ENCODE measurements at places on chromosomes 11 and 22.

- DNase-seq, result no peak
- H3K27me3 ChIP-seq, result no peaks in the 10 kb centered on the region
- no peak overlapping the region for H3K4me3 ChIP-seq
- no peaks in the 10 kb centered on the region for H3K4me1 ChIP-seq
Measured at GRCh38 chr11:92211576-92212167, 12.9 kb upstream of the FAT3 start.

DNA sequence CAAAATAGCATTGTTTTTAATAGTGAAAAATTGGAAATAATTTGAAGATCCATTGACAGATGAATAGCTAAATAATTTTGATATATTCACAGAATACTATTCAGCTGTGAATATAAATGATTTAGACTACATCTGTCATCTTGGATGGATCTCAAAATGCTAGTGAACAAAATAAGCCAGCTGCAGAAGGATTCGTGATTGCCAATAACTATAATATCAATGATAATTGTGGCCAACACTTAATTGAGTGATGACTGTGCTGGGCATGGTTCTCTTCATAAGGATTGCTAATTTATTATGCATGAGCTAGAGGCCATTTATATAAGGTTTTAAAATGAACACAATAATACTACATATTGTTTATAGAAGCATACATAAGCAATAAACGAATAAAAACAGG is 60.4 kb downstream of the CTTN start:
- DNase-seq, result no peak
- H3K4me3 ChIP-seq, result no peak overlapping the region
- no peak overlapping the region for H3K27ac ChIP-seq
- H3K27me3 ChIP-seq, result peaks cover 20% of the 10 kb centered on the region
- no peaks in the 10 kb centered on the region for H3K4me1 ChIP-seq
- no peaks in the 10 kb centered on the region for H3K36me3 ChIP-seq

- H3K4me1 ChIP-seq, result peaks cover 3% of the 10 kb centered on the region
- no peaks in the 10 kb centered on the region for H3K27me3 ChIP-seq
- DNase-seq, result no peak
Measured at GRCh38 chr22:49905465-49905864, 12.8 kb downstream of the ALG12 start.

DNA sequence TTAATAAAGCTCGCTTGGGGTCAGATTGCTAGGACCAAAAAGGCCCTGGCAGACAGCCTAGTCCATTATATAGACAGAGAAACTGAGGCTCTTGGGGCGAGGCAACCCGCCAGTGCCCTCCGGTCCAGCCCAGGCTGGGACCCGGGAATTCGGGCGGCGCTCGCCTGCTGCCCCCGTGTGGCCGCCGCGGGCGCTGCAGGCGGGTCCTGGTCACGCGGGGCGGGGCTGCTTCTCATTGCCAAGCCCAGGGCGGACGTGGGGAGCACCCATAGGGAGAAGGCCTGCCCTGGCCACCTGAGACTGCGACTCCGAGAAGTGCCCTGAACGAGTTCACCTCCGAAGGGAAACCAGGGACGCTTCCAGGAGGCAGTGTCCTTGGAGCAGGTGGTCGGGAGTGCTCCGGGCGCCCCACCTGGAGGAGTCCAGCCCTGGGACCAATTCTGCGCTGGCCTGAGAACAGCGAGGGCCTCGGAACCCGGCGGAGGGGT is 36.0 kb upstream of the CSNK1E start:
- no peak overlapping the region for H3K4me3 ChIP-seq
- peak; percentile 90 for DNase-seq
- H3K27ac ChIP-seq, result no peak overlapping the region
- no peaks in the 10 kb centered on the region for H3K36me3 ChIP-seq
- H3K4me1 ChIP-seq, result peaks cover 13% of the 10 kb centered on the region

DNA sequence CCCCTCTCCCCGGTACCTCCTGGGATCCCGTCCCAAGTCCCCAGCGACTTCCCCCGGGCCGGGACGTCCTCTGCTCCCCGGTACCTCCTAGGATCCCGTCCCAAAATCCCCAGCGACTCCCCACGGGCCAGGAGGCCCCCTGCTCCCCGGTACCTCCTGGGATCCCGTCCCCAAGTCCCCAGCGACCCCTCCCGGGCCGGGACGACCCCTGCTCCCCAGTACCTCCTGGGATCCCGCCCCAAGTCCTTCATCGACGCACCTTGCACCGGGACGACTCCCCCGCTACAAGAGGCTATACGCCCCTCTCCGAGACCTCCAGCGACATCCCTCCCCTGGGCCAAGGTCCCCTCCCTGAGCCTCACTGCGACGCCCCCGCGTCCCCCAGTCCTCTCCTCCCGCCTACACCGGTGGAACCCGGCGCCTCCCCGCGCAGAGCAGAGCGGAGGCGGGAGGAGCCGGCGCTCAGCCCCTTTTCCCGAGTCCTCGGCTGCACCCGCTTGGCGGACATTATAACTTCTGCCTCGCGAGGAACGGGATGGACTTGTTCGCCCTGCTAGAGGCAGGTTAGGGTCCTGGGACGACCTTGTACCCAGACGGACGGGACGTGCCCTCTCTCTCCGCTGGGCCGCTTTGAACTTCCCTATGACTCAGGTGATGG is 912 bp downstream of the KREMEN1 start:
- H3K36me3 ChIP-seq, result no peaks in the 10 kb centered on the region
- H3K27ac ChIP-seq, result no peak overlapping the region
- peaks cover 16% of the 10 kb centered on the region for H3K4me1 ChIP-seq
- peak overlapping the region; percentile 59 for H3K4me3 ChIP-seq
- DNase-seq, result no peak

DNA sequence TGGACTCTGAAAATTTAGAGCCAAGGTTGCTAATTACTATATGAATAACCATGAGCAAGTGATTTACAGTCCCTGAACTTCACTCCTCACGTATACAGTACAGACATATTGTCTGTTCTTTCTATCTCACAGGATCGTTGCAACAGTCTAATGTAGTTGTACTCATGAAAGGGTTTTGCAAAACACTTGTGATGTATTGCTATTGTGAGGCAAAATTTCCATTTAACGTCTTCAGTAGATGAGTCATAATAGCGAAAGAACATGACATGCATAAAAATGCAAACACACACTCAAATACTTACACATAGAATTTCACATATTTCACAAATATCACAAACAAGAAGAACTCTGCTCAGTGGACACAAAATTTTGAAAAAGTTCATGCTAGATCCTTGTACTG is 134.6 kb upstream of the TRPC6 start:
- H3K4me1 ChIP-seq, result no peaks in the 10 kb centered on the region
- H3K27me3 ChIP-seq, result no peaks in the 10 kb centered on the region
- no peak overlapping the region for H3K4me3 ChIP-seq
- no peak overlapping the region for H3K27ac ChIP-seq

DNA sequence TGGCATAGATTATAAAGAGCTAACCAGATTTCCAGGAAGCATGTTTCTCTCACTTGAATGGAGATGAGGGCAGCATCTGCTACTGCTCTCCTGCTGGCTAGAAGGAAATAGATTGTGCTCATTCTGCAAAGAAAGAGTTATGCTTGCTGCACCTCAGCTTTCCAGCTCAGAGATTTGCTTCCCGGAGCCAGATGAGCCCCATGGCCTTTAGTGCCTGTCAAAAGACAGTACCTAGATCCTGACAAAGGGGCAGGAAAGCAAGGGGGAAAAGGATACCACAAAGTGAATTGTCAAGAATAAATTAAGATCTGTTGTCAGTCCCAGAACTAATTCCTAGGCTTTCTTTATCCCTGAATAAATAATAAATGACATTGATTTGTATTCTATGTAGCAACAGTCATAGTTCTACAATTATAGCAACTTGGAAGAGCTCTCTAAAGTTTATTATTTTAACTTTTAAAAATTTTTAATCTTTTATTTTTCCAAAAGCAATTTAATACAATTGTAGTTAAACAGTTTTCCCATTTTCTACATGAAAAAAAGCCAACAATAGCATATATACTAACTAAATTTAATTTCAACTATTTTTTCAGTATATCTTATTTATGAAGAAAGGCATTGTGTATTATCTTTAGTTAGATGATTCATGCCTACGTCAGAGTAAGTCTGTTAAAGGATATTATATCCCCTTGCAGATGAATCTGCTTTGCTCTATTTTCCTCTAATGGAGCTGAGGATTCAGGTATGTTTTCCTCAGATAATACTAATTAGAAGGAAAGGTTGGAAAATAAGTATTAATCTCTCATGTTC is 306.1 kb upstream of the DDI1 start:
- peaks cover 1% of the 10 kb centered on the region for H3K27me3 ChIP-seq
- no peaks in the 10 kb centered on the region for H3K4me1 ChIP-seq
- peaks cover 2% of the 10 kb centered on the region for H3K36me3 ChIP-seq
- no peak overlapping the region for H3K27ac ChIP-seq

DNA sequence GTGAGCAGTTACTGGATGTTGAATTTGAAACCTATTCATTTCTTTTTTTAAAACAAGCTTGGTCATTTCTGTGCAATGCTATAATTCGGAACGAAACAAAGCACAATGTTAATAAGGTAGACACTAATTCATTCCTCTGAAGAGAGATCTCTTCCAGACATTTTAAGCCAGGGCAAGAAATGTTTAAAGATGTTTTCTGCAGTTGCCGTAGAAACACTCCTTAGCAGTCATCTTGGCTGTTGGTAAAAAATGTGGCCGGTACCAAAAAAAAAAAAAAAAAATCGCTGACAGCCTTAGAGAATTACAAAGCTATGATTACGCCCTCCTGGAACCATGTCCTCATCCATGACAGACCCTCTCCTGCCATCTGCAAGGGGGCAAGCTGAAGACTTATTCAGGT is 66.4 kb upstream of the TTC12 start:
- DNase-seq, result no peak
- peaks cover 11% of the 10 kb centered on the region for H3K27me3 ChIP-seq
- no peaks in the 10 kb centered on the region for H3K4me1 ChIP-seq
- H3K4me3 ChIP-seq, result no peak overlapping the region

DNA sequence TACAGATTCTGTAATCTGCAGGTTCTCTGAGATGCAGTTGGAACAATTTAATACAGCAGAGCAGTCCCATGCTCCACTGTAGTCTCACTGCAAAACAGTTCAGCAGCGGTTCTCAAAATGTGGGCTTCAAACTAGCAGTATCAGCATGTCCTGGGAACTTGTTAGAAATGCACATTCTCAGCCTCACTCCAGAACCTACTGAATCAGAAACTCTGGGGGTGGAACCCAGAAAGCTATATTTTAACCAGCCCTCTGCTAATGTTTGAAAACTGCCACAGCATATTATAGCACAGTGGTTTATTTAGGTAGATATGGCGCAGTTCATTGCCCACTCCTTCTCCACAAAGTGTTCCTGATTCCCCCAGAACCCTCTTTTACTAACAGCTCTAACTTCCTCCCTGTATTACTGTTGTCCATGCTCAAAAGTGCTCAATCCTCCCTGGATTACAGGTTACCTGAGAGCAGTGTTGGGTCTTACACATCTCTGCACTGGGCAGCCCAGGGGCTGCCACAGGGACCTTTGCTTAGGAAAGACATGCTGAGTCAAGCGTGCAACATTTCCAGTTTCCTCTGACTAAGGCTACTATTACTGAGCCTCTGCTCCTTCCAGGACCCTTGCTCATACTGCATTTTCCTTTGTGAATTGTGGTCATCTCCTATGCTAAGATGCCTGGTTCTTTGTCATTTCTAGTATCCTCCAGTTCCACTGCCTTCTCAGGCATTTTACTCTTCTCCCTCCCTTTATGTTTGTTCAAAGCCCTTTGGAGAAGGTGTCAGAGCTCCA is 7.7 kb upstream of the DGAT2 start:
- H3K27me3 ChIP-seq, result peaks cover 2% of the 10 kb centered on the region
- no peaks in the 10 kb centered on the region for H3K36me3 ChIP-seq
- H3K4me1 ChIP-seq, result no peaks in the 10 kb centered on the region
- DNase-seq, result no peak

GRCh38 chr22:41619979-41620588 is 759 bp downstream of the DESI1 start:
- peak overlapping the region; percentile 96 for H3K27ac ChIP-seq
- DNase-seq, result peak; percentile 14
- peak overlapping the region; percentile 90 for H3K4me3 ChIP-seq
- no peaks in the 10 kb centered on the region for H3K27me3 ChIP-seq

DNA sequence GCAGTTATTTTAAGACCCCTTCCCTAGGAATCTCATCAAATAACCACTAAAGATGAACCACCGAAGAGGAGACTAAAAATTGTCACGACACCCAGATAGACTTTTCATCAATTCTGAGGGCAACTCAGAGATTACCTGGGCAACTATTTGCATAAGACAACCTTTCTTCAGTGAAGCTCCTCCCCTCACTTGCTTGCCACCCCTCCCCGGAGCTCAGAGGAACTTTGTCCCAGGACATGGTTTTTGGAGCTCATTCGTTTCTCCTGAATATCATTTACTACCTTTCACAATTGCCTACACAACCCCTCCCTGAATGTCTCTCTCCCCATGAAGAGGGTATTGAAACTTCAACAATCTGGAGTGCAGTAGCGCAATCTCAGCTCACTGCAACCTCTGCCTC is 3.9 kb downstream of the AGBL2 start:
- no peak overlapping the region for H3K4me3 ChIP-seq
- H3K27ac ChIP-seq, result no peak overlapping the region
- H3K27me3 ChIP-seq, result no peaks in the 10 kb centered on the region
- peaks cover 6% of the 10 kb centered on the region for H3K4me1 ChIP-seq

DNA sequence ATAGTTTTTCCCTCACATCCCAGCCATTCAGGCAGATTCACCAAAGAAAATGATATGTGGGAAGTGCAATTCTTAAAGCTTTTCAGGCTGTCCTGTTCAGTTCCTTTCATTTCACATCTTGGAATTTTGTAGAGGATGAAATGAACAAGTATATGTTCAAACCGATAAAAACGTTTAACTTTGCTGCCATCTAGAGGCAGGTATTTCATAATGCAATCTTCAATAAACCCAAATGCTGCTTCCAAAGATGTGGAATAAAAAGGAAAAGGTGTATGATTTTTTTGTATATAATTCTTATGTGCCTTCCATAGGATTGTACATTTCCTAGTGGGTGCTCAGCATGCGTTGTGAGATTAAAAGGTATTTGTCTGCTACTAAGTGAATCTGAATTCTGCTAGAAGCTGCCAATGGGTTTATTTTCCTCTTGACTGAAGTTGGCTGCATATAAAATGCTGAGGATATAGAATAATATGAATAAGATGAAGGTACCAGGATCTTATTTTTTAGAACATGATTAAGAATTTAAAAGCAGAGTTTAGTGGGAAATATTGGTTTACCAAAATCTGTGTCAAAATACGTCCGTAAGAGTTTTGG is 199.3 kb downstream of the PGR start:
- no peak overlapping the region for H3K27ac ChIP-seq
- H3K36me3 ChIP-seq, result peaks cover 2% of the 10 kb centered on the region
- no peaks in the 10 kb centered on the region for H3K27me3 ChIP-seq
- DNase-seq, result no peak
- H3K4me3 ChIP-seq, result no peak overlapping the region

DNA sequence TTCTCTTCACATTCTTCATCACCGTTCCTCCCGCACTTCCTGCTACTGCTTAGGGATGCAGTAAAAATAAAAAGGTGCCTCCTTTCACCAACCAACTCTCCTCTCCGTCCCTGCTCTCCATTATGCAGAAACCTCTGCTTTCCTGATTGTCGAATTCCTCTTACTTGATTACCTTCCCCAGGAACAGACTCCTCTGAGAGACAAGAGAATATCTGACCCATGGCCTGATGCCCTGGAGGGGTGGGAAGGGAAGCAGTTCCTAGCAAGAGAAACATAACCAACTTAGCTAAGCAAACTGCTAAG is 80.9 kb downstream of the TRIM29 start:
- H3K4me1 ChIP-seq, result no peaks in the 10 kb centered on the region
- peaks cover 34% of the 10 kb centered on the region for H3K27me3 ChIP-seq
- DNase-seq, result no peak
- no peak overlapping the region for H3K27ac ChIP-seq

Measured in memory B cell (primary cell).